ENCODE measurements at places on chromosomes 3 and 15. TPM values are rescaled to one million over a fixed set of nuclear protein-coding genes. Genes with fewer than 3 reads are reported as not detected.

- no peak for DNase-seq
These were observed 72.1 kb downstream of the NOX5 start for GRCh38 chr15:69086427-69087204.

- no peak for DNase-seq
These were observed 187.9 kb downstream of the NFKBIZ start for GRCh38 chr3:102037209-102037608.

DNA sequence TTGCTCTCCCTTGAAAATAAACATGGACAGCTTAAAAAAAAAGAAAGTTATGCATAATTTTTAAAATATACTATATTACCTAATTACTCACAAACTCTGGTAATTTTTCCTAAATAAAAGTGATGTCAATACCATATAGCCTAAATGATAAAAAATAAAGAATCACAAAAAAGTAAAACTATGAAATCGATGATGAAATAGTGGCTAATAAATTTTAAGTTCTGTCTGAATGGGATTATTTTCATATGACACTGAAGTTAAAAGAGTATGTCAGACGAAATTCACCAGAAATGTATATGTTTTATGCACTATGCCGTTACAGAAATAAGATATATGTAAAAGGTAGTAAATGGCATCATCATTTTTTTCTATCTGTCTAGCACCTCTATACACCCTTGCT, 51.4 kb downstream of the FSIP1 start:
- DNase-seq: no peak

- no peak for DNase-seq
These were observed 181.7 kb upstream of the CADPS start for GRCh38 chr3:63056932-63057331.

CTXN2 gene
- not detected for total RNA-seq

NPAP1 gene
- total RNA-seq: not detected

Data from osteocyte (in vitro differentiated cells).